Activated naive CD4-positive, alpha-beta T cell treated with Interleukin-2 at 50 U/mL for 16 hours (primary cell): ENCODE measurements at places on chromosomes 2 and 18.

GRCh38 chr2:165778187-165778556, 15.9 kb downstream of the GALNT3 start:
- DNase-seq = no peak

DNA sequence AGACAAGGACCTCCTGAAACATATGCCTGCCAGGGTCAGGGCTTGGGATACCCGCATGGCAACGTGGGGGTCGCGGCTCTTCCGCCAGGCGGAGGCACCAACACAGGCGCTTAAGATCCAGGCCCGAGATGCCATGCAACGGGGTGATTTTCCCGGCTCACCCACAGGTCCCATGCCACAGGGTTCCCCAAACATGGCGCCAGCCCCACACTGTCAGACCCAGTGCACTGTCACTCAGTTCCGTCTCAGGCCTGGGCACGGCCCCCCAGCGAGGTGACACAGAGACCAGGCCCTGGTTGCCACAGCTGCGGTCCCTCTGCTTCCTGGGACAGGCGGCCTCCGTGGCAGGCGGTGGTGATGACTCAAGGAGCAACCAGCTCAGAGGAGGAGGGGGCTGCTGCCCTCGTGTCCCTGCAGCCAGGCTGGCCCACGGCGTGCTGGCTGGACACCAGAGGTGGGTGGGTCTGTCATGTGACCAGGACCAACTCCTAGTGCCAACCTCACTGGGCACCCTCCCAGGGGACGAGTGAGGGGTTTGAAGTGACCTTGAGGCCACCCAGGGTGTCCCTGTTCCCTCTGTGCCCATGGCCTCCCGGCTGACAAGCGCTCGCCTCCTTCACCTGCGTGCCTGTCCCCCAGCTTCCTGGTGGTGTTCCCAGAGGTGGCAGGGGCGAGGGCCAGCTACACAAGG, 4.9 kb downstream of the PDCD1 start:
- no peak for DNase-seq

DNA sequence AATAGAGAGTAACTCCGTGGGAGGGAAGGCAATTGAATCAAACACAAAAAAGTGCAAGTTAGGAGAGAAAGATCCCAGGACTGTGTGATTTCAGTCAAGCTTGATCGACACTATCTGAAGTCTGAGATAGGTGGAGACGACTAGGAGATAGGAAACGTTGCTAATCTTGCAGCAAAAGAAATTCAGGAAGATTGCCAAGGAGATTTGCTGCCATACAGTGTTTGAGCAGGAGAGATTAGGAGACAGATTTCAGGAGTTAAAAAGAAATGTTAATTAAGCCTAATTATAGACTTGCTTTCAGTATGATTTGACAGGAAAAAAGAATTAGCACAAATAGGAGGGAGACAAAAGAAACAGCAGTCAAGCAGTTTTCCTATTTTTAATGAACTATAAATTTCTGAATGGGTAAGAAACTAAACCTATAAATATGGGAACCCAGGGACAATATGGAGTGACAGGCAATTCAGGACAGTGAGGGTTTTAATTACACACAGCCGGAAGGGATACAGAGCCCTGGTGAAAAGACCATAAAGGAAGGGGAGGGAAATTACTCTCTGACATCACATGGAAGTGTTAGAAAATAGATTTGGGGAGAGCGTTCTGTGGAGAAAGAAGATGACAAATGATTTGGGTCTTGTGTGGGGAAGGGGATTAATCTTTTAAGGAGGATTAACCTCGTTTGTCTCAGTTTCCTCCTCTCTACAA, 72.6 kb downstream of the SUCLG1 start:
- DNase-seq = no peak

- no peak for DNase-seq
These were observed 6.4 kb upstream of the NCKAP5 start for GRCh38 chr2:133574620-133575019.

GRCh38 chr2:181172676-181173075, 192.3 kb downstream of the UBE2E3 start:
- DNase-seq = no peak

DNA sequence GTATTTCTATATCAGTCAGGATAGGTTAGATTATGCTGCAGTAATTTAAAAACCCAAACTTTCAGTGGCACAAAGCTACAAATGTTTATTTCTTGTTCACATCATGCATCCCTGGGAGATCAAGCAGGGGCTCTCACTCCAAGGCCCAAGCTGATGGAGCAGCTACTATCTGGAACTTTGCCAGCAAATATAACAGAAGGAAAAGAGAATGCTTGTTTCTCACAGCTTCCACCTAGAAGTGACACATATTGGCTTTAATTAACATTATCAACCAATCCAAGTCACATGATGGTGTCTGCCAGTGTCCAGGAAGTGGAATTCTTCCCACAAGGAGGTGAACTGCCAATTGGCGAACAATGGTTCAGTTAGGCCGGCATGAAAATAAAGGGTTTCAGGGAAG, 306.9 kb downstream of the BCL11A start:
- DNase-seq = no peak

- DNase-seq = no peak
These were observed 6.9 kb upstream of the CHRNA1 start for GRCh38 chr2:174771136-174771535.

GRCh38 chr18:9172506-9173127, 36.0 kb downstream of the ANKRD12 start:
- DNase-seq = no peak
